ENCODE measurements at places on chromosomes 3 and 15.
A peak's percentile ranks its signal among the peaks of the same experiment; 100 is the strongest.

GRCh38 chr3:119808244-119808643 lies 26.3 kb downstream of the NR1I2 start:
- DNase-seq: no peak

DNA sequence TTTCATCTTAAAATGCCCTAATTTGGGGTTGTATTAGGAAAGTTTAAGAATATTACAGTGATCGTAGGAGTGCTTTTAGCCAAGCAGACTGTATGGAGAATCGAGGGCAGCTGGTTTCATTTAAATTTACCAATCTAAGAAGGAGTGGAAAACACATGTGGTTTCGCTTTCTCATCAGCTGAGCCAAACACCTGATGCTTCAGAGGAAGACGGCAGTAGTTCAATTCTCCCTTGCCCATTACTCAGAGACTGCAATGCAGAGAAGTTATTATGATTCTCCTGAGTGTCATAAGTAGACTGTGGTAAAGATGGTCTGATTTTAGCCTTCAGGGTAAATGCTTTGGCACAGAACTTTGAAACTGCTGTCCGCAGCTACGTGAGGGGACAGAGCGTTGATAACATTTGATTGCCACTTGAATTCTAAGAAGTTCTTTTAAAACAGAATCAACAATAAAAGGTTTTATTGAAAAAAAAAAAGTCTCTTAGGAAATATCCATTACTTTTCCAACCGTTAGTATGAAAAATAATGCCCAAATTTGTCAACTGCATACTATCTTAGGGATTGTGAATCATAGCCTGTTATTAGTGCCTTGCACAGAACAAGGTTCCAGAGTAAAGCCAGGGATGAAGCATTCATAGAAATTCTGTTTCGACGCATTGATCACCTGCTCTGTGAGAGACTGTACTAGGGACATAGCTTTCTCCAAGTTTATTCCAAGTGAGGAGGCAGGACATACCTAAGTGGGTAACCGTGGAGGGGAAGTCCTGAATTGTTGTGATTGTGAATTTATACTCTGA lies 25.6 kb downstream of the LYSMD4 start:
- DNase-seq: no peak

- DNase-seq: no peak
These were observed 189.0 kb upstream of the GOLIM4 start for GRCh38 chr3:168284728-168285127.

DNA sequence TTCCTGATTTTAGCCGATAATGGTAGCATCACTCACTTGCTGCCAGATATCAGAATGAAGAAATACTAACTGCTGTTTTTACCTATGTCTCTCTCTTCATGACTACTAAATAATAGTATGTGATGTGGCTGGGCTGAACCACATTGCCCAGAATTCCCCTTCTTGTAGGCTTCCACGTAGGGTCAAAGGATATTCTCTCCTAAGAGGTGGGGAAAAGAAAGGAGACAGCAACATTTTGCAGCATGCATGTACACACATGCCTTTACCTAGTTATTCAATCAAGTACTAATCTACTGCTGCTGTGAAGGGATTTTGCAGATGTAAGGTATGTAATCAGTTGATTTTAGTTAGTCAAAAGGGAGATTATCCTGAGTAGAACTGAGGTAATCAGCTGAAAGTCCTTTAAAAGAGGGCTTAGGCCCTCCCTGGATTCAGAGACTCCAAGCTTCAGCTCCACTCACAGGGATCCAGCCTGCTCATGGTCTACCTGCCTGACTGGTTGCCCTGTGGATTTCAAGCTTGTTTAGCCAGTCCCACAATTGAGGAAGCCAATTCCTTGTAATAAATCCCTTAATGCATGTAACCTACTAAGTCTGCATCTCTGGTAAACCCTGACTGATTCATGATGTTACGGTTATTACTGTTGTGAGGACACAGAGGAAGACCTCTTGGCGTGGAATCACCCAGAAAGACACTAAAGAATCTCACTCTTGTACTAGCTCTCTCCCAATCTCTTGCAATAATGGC lies 20.4 kb downstream of the PLD1 start:
- no peak for DNase-seq

- DNase-seq: no peak
These were observed 272.1 kb downstream of the UACA start for GRCh38 chr15:70491201-70491621.

GRCh38 chr3:3085782-3086181 lies 24.4 kb downstream of the IL5RA start:
- no peak for DNase-seq

DNA sequence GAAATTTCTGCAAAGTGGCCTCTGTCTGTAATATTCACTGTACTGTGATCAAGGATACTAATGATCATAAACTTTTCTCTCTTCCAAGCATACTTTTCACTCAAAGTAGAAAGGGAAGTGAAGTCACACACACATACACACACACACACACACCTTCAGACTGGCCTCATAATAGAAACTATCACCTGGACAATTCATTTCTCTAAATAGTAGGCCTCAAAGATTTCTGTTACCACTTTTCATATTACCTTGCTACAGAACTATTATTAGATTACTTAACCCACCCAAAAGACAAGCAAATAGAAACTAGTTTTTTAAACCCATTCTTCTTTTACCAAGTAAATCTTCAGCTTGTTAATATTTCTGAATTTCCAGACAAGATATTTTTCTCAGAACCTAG lies 12.2 kb downstream of the CPB1 start:
- no peak for DNase-seq

GRCh38 chr3:117226932-117227331 lies 517.4 kb downstream of the TUSC7 start:
- DNase-seq: no peak

DNA sequence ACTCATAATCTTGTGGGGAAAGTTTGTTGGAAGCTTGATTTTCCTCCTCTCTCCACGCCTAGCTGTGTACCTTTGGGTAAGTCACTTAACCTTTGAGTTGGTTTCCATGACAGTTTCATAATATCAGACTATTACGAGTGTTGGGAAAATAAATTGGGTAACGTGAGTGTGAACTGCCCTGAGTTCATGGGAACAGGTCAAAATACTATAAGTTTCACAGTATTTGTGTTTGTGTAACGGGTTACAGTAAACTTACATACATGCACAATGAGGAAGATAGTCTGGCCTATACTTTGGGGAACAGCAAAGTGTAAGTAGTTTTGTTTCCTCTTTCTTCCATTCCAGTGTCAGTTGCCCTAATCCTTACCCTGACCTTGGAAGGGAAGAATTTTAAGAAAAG lies 509.9 kb downstream of the MECOM start:
- DNase-seq: no peak

- peak; percentile 96 for DNase-seq
These were observed 32.8 kb downstream of the DNASE1L3 start for GRCh38 chr3:58177747-58178527.

DNA sequence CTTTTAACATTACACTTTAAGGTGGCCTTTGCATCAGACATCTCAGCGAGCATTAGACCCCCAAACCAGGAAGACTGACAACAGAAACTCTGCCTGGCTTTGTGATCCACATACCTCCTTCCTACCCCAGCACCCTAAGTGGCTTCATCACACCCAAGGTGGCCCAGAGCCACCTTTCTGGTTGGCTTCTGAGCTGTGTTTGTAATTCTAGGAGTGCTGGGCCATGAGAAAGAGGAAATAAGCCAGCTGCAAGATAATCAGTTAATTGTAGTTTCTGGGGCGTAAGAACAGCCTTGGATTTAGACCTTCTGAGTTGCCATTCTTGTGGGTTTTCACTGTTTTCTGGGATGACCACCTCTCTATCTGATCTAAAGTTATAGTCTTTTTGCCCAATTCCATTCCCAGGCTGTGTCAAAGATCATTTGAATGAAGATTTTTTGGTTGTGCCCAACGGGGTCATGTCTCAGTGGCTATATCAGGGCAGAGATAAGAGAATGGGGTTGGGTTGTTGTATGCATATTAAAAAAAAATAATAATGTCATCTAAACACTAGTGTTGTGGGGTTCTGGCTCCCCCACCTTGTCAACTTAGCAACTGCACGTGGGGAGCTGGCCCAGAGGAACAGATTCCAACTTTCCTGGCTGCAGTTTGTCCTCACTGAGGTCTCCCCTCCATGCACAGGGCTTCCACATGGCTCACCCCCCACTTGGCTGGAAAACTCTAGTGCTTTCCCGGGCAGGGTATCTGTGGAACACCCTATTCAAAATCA lies 234.8 kb upstream of the WNT5A start:
- DNase-seq: no peak

- no peak for DNase-seq
These were observed 139.7 kb upstream of the COL8A1 start for GRCh38 chr3:99498550-99499234.

DNA sequence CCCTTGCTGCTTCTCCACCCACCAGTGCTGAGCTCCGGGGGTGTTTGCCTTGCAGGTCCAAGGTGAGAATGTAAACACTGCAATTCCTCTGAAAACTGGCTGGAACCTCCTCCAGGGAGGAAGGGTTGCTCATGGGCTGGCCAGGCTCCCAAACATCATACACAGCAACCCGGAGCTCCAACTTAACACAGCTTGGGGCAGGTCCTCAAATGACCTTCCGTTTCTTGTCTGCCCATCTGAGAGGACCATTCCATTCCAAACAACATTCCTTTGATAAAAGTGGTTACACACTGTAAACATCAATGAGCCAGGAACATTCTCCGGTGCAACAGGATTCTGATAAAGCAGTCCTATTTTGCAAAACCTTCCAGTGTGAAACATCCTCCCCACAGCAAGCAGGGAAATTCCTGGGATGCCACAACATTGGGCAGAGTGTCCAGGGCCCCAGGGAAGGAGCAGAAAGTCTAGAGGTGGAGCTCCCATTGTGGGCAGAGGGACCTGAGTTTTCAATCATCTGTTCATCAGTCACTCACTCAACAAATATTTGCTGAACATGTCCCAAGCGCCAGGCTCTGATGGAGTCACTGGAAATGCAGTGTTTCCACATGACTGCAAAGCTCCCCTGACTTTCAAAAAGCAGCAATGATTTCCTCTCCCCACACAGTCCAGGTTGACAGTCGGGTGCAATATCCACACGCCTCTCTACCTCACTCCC lies 7.3 kb upstream of the HEG1 start:
- DNase-seq: no peak

GRCh38 chr3:23002151-23002550 lies 201.0 kb upstream of the UBE2E2 start:
- DNase-seq: no peak

- DNase-seq: no peak
These were observed 230.6 kb downstream of the NEK10 start for GRCh38 chr3:27138562-27138961.

- no peak for DNase-seq
These were observed 74.7 kb downstream of the XXYLT1 start for GRCh38 chr3:195196266-195196665.

GRCh38 chr15:66505430-66505811 lies 295 bp downstream of the ZWILCH start:
- DNase-seq: no peak

DNA sequence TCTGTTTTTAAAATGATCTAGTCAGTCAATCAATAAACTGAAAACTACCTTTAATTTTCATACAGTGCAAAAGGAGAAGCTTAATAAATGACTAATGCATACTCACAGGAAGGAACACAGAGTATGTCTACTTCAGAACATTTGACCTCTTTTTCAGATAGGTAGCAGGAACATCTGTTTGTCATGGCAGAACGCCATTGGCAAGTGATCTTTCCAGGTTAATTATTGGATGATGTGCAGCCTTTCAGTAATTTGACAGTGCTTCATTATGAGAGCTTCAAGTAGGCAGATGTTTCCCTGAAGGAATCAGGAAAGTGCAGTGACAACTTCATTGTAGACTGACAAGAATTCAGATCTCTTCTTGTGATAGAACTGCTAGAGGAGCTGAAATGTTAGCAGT lies 325.0 kb downstream of the OTOL1 start:
- DNase-seq: no peak

DNA sequence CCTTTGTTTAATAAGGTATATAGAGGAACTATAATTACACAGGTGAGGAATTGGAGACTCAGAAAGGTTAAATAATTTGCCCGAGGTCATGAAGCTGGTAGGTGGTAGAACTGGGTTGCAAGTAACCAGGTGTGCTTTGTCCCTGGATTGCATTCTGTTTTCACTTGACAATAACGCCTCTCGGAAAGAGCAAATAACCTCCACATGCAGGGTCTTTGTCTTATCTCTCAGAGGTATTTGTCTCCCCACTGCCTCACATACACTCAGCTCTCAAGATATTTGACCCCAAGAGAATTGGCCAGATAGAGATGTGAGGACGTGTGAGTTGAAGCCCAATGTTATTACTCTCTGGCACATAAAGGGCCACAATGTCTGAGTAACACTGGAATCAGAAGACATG lies 320.9 kb upstream of the ONECUT1 start:
- DNase-seq: no peak

DNA sequence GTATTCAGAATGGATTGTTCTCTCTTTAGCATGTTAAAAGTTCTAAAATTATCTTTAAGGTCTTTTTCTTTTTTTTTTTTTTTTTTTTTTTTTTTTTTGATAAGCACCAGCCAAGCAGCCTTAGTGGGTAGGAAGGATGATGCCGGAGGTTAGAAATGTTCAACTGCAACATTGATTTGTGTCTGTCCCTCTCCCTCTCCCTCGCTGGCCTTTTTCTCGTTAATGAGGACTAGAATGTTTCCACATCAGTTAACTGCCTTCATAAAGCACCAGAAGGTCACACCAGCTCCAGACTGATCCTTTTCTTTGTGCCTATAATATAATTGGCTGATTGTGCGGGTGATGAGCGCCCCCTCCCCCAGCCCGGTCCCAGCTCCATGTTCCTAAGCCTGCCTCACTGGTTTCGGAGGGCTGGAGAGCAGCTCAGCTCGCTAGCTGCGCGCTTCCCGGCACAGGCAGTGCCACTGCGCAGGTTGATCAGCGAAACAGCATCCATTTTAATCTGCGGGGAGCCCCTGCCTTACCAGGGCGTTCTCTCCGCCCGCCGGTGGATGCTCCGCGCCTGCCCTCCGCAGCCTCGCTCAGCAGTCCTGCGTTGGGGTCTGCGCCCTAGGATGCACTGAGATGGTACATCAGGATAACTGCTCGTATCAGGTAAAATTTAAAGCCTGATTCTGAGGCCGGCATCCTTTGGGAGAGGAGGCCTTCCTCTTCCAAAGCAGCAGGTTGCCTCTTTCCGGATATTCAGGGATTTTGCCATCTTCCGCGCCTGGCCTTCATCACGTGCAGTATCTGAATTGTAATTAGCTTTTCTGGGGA lies 148.9 kb upstream of the IL12A start:
- DNase-seq: no peak

- DNase-seq: peak; percentile 49
These were observed 45.7 kb downstream of the CD86 start for GRCh38 chr3:122100591-122101463.

- no peak for DNase-seq
These were observed 412 bp downstream of the CHDH start for GRCh38 chr3:53845881-53846133.

GRCh38 chr3:46065294-46065705 lies 38.0 kb upstream of the XCR1 start:
- DNase-seq: peak; percentile 66

DNA sequence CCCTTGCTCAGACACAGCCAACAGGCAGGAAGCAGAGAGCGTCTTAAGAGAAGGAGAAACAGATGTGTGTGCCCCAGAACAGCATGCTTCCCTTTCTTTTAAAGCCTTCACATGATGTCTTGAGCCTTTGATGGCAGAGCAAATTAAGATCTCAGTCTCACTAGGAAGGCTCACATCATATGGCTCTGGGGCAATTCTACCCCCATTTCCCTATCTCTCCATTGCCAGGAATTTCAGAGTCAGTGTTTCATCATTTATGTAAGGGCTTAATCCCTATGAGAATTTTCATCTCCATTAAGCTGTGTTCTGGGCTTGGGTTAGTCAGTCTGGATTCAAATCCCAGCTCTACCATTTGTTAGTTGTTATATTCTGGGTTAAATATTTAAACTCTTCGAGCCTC lies 41.4 kb upstream of the GLCE start:
- no peak for DNase-seq

GRCh38 chr3:163562625-163563024 lies 1515.7 kb downstream of the SI start:
- no peak for DNase-seq

Data from activated CD4-positive, alpha-beta T cell treated with anti-CD3 and anti-CD28 coated beads, Interleukin-2, amount 50 U/mL, for 48 hours (primary cell).